ENCODE measurements at places on chromosomes 7 and 10. TPM values are rescaled to one million over a fixed set of nuclear protein-coding genes. Genes with fewer than 3 reads are reported as not detected.

DNA sequence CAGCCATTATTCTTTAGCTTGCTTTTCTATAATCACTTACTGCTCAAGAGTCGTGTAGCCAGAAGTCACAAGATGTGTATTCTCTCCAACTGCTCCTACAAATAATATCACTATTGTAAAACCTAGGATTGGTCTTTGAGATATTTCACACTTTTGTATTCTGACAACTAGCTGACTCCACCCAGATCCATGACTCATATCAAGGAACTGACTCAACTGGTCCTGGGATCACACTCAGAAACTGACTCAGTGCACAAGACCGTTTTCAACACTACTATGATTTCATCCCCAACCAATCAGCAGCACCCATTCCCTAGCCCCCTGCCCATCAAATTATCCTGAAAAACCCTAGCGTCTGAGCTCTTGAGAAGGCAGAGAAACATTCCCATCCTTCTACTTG is 56.5 kb upstream of the ORC5 start:
- no peaks in the 10 kb centered on the region for H3K36me3 ChIP-seq
- H3K4me1 ChIP-seq = no peaks in the 10 kb centered on the region
- no peak overlapping the region for H3K27ac ChIP-seq
- H3K4me3 ChIP-seq = no peak overlapping the region

DNA sequence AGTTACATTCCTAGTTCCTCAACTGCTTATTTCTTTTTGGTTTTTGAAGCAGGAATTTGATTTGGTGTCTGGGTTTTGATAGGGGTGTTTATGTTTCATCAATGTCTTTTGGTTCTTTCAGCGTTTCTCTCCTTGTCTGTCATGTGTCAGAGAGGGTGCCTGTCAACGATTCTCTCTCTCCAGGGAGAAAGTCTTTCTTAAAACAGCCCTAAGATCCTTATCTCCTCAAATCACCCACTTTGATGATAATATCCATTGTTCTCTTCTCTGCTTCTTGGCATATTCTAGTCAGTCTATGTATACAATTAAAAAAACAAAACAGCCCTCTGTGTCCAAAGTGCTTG is 77.2 kb downstream of the TCF7L2 start:
- no peak for DNase-seq
- peak overlapping the region; percentile 50 for H3K27ac ChIP-seq
- H3K36me3 ChIP-seq = no peaks in the 10 kb centered on the region
- no peak overlapping the region for H3K4me3 ChIP-seq
- no peaks in the 10 kb centered on the region for H3K27me3 ChIP-seq
- peaks cover 30% of the 10 kb centered on the region for H3K4me1 ChIP-seq

- no peak for DNase-seq
- H3K27me3 ChIP-seq = no peaks in the 10 kb centered on the region
- no peak overlapping the region for H3K27ac ChIP-seq
- H3K36me3 ChIP-seq = no peaks in the 10 kb centered on the region
Observed at GRCh38 chr10:132974249-132974796, 32.0 kb upstream of the CFAP46 start.

DNA sequence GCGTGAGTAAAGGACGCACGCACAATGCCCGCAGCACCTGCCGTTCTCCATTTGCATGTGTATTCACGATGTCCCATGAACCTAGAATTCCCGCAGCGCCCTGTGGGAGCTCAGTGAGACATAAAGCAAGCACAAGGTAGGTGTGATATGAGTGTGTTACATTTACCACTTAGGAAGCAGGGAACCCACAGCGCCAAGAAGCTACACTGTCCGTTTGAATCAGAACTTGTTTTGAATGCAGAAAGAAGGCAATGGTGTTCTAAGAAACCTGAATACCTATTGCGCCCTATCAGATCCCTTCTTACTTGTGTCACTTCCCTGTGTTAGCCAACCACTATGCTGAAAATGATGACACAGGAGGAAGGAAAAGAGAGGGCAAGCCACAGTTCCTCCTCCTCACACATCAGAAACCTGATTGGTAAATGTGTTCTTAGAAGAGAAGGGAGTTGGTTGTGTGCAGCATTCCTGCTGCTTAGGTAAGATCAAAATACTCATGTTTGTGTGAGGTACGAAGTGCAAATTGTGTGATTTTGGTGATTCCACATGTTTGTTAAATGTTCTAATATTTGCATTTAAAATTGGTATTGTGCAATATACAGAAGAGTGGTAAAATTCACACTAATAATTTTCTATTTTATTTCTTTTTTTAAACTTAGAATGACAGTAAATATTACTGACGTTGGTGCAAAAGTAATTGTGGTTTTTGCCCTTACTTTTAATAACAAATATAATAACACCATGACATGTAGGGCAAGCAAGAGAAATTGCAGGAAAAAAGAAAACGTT is 185.4 kb downstream of the SEC23IP start:
- H3K4me3 ChIP-seq = no peak overlapping the region
- H3K36me3 ChIP-seq = no peaks in the 10 kb centered on the region
- no peak overlapping the region for H3K27ac ChIP-seq

DNA sequence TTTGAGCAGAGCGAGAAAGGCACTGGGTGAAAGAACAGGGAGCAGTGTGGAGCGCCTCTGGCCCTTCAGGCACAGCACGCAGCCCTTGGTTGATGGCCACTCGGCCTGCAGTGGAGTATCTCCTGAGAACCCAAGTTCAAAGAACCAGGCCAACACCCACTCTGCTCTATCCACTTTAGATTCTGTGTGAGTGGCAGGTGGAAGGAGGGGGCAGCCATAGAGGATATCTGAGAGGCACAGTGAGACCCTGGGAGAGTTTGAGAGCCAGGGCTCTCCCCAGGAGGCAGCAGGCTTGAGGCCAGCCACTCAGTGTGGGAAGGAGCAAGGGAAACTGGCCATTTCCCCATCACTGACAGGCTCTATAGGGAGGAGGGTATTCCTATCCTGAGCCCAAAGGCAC is 52.5 kb upstream of the PTN start:
- H3K4me3 ChIP-seq = no peak overlapping the region
- H3K27ac ChIP-seq = no peak overlapping the region
- DNase-seq = no peak
- no peaks in the 10 kb centered on the region for H3K36me3 ChIP-seq
- no peaks in the 10 kb centered on the region for H3K27me3 ChIP-seq

DNA sequence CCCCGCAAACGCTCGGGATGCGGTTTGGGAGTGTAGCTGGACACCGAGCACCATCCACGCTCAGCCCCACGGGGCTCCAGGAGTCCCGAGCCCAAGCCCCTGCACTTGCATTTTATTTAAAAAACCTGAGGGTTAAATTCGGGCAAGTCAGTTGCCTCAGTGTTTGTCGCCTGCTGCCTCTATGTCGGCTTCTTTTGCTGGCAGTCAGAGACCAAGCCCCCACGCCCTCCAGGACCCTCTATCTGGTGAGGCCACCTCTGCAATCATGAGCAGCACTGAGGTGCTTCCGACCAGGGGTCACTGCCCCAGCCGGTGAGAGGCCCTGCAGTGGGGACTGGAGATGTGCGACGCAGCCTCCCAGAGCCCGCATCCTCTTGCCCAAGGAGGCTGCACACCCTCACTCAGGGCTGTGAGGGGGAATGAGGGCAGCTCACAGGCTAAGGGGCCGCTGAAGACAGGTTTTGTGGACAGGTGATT is 13.3 kb upstream of the ZNF273 start:
- H3K27me3 ChIP-seq = peaks cover 6% of the 10 kb centered on the region
- no peaks in the 10 kb centered on the region for H3K4me1 ChIP-seq
- no peak overlapping the region for H3K4me3 ChIP-seq
- H3K36me3 ChIP-seq = no peaks in the 10 kb centered on the region
- DNase-seq = no peak

- H3K27ac ChIP-seq = no peak overlapping the region
- H3K4me3 ChIP-seq = no peak overlapping the region
- no peak for DNase-seq
- no peaks in the 10 kb centered on the region for H3K27me3 ChIP-seq
Observed at GRCh38 chr10:104804880-104805279, 163.8 kb downstream of the SORCS3 start.

DNA sequence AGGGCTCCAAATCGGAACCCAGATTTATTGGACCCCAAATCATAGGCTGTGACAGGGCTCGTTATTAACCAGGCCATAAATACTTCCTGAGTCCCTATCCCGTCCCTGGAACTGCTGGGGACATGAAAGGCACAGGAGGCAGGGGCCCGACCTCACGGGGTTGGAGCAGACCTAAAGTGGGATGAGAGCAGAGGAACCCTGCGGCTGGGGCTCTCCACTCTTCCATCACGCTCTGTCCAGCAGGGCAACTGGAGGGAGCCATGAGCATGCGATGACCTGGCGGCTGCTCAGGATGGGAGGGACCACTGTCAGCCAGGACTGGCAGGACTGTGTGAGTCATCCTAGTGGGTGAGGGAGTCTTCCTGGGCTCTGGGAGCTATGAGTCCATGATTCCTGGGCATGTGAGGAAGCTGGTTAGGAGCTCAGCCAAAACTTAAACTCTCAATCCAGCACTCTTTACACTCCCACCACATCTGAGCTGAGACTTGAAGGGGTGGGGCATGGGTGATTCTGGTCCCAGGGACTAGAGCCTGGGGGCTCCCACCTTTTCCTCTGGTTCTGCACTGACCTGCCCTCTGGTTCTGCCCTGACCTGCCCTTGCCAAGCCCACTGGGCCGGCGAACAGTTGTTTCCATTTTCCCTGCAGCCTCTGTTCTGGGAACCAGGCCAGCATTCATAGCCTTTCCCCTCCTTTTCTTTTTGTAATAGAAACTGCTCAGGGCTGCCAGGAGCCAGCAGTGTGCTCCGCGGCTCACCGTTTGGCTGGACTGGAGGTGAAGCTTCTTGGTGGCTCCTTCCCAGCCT is 47.1 kb downstream of the SYPL1 start:
- H3K27me3 ChIP-seq = no peaks in the 10 kb centered on the region
- peak; percentile 87 for DNase-seq
- peak overlapping the region; percentile 43 for H3K27ac ChIP-seq
- H3K4me3 ChIP-seq = no peak overlapping the region

GRCh38 chr10:375815-376505 is 240.7 kb downstream of the ZMYND11 start:
- DNase-seq = no peak
- H3K27me3 ChIP-seq = no peaks in the 10 kb centered on the region
- no peak overlapping the region for H3K4me3 ChIP-seq
- H3K36me3 ChIP-seq = no peaks in the 10 kb centered on the region
- H3K4me1 ChIP-seq = peaks cover 44% of the 10 kb centered on the region

GRCh38 chr10:82969405-82969804 is 1094.4 kb downstream of the NRG3 start:
- peak; percentile 17 for DNase-seq
- H3K27me3 ChIP-seq = no peaks in the 10 kb centered on the region
- H3K36me3 ChIP-seq = no peaks in the 10 kb centered on the region
- H3K4me1 ChIP-seq = no peaks in the 10 kb centered on the region
- H3K4me3 ChIP-seq = no peak overlapping the region

DNA sequence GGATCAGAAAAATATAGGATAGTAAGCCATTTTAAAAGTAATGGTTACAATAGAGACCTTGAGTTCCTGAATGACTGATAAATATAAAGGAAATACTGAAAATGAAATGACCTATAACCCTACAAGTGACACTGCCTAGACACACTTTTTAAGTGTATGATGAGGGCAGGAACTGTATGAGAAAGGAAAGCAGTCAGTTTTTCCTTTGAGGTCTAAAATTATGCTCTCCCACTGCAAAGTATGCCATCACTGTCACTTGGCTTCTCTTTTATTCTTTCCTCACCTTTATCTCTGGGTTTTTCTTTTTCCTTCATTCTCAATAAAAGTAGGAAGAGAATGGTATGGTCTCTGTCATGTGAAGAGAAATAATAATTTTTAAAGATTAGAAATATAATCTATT is 13.5 kb downstream of the REEP3 start:
- no peaks in the 10 kb centered on the region for H3K36me3 ChIP-seq
- H3K27me3 ChIP-seq = no peaks in the 10 kb centered on the region
- DNase-seq = no peak
- H3K27ac ChIP-seq = no peak overlapping the region
- H3K4me1 ChIP-seq = no peaks in the 10 kb centered on the region
- no peak overlapping the region for H3K4me3 ChIP-seq

GRCh38 chr7:44259547-44260457 is 59.0 kb downstream of the YKT6 start:
- peak; percentile 38 for DNase-seq
- H3K27me3 ChIP-seq = no peaks in the 10 kb centered on the region
- H3K27ac ChIP-seq = peak overlapping the region; percentile 58
- H3K4me3 ChIP-seq = no peak overlapping the region
- no peaks in the 10 kb centered on the region for H3K36me3 ChIP-seq

- H3K4me1 ChIP-seq = peaks cover 20% of the 10 kb centered on the region
- peak; percentile 61 for DNase-seq
- H3K36me3 ChIP-seq = no peaks in the 10 kb centered on the region
- H3K4me3 ChIP-seq = no peak overlapping the region
- no peaks in the 10 kb centered on the region for H3K27me3 ChIP-seq
Observed at GRCh38 chr7:27364344-27364758, 121.7 kb downstream of the EVX1 start.

DNA sequence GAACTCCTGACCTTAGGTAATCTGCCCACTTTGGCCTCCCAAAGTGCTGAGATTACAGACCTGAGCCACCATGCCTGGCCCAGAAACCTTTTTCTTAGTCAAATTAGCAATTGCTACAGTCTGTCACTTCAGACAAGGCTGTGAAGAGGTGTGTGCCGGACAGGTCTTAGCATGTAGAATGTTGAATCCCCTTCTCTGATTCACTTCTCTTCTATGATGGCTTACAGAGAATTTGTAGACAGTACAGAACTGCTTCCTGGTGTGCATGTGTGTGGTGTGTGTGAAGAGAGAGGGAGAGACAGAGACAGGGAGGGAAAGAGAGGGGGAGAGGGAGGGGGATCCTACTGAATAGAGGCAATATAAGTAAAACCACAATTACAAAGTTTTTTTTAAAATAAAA is 150.4 kb downstream of the PARD3 start:
- H3K27ac ChIP-seq = no peak overlapping the region
- no peaks in the 10 kb centered on the region for H3K27me3 ChIP-seq
- H3K4me3 ChIP-seq = no peak overlapping the region
- no peaks in the 10 kb centered on the region for H3K4me1 ChIP-seq

DNA sequence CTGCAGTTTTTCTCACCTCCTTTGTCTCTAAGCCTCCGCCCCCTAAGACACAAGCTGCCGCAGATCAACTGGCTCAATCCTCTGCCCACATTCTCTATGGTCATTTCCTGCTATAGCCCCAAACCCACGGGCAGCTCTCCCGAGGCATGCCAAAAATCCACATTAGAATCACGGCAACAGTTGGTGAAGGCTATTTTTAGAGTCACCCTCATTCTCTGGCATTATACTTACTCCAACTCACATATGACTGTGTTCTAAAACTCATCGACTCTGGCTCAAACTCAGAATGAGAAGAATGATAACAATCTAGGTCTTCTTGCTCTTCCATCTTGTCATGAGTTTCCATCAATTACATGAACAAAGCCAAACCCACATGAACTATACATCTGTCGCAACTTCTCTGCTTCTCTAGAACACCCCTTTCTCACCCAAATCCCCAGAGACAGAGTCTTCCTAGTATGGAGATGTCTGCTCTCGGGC is 10.9 kb upstream of the KIAA1549 start:
- H3K4me3 ChIP-seq = no peak overlapping the region
- H3K4me1 ChIP-seq = no peaks in the 10 kb centered on the region
- H3K36me3 ChIP-seq = no peaks in the 10 kb centered on the region
- H3K27ac ChIP-seq = no peak overlapping the region
- no peak for DNase-seq
- H3K27me3 ChIP-seq = no peaks in the 10 kb centered on the region

GRCh38 chr10:86232644-86233043 is 134.0 kb downstream of the GRID1 start:
- DNase-seq = no peak
- H3K27ac ChIP-seq = no peak overlapping the region
- H3K27me3 ChIP-seq = no peaks in the 10 kb centered on the region
- H3K36me3 ChIP-seq = no peaks in the 10 kb centered on the region

COMTD1 gene
- total RNA-seq = 36.7 TPM

PKD2L1 gene
- not detected for total RNA-seq

RELN gene
- total RNA-seq = 22.0 TPM

PLAC9 gene
- 11.4 TPM for total RNA-seq

All from hepatocyte (in vitro differentiated cells).